ENCODE measurements at places on chromosomes 12 and 14. TPM values are rescaled to one million over a fixed set of nuclear protein-coding genes. Genes with fewer than 3 reads are reported as not detected.

Gene KLHL33
- 0.05 TPM for total RNA-seq

Gene POTEG
- total RNA-seq, result 20.4 TPM

Gene AICDA
- total RNA-seq, result not detected

Gene NUDT4
- total RNA-seq, result 40.6 TPM

Gene TAS2R13
- total RNA-seq, result 0.24 TPM

Gene CYP27B1
- 17.0 TPM for total RNA-seq

Gene TMPRSS12
- total RNA-seq, result not detected

Gene KLRG1
- 1.1 TPM for total RNA-seq

Gene BICDL1
- 0.16 TPM for total RNA-seq

Gene TXNRD1
- total RNA-seq, result 200 TPM

Gene SLC7A7
- 0.16 TPM for total RNA-seq

Gene RASAL1
- 0.50 TPM for total RNA-seq

Gene FLVCR2
- 0.19 TPM for total RNA-seq

Gene TCTN2
- total RNA-seq, result 8.7 TPM

Gene LRRC10
- total RNA-seq, result not detected

Gene FERMT2
- 20.5 TPM for total RNA-seq

Gene CCDC63
- total RNA-seq, result not detected

Gene COL2A1
- total RNA-seq, result 0.41 TPM

Gene MPHOSPH9
- 64.6 TPM for total RNA-seq

Gene WNT1
- total RNA-seq, result not detected

Gene CIDEB
- not detected for total RNA-seq

Gene PRIMA1
- not detected for total RNA-seq

Gene CCDC177
- total RNA-seq, result not detected

Gene CLEC1B
- not detected for total RNA-seq

Gene RPL10L
- total RNA-seq, result not detected

Gene C14orf180
- total RNA-seq, result not detected
